ENCODE measurements at places on chromosomes 2 and 18.

DNA sequence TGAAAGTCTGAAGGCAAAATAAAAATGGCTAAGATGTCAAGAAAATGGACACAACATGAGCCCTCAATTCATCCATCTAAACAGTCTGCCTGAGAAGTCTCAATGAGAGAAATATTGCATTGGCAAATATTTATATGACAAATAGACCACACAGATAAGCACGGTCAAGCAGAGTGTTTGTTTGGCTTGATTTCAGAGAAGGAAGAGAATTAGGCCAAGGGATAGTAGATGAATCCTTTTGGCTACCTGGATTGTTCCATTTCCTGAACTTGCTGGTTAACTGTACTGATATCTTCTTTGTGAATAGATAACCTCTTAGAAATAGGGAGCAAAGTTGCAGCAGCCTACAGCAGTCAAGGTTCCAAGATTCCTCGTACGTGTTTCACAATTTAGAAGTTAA is 129.6 kb downstream of the RBMS1 start:
- DNase-seq, result no peak

DNA sequence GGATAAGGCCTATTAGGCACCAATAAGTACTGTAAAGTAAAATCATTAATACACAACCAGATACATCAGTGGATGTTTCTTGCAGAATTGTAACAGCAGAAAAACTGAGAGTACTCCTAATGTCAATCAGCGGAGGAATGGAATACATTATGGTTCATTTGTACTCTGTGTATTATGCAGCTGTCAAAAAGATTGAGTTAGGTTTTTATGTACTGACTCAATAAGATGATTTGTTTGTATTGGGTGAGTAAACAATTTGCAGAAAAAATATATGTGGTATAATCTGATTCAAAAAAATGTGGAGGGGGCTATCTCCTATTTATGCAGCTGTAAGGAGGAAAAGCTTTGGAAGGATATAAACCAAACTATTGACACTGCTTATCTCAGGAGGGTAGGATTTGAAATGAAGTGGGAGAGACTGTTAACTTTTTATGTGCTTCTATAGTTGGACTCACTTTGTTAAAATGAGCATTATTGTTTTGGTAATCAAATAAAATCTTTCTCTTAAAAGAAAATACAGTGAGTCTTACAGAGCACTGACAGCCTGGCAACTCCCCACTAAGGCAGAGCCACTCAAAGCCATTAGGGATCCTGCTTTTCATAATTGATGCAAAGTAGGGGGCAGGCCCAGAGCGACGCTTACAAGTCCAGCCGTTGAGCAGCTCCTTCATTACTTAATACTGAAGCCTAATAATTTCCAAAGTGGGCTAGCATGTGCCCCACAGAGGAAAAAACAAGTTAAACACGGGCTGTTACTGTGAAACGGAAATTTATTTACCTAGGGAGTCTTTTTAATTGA is 168.8 kb downstream of the PHLPP1 start:
- no peak for DNase-seq

- no peak for DNase-seq
Observed at GRCh38 chr2:64792300-64792699, 138.6 kb upstream of the SERTAD2 start.

DNA sequence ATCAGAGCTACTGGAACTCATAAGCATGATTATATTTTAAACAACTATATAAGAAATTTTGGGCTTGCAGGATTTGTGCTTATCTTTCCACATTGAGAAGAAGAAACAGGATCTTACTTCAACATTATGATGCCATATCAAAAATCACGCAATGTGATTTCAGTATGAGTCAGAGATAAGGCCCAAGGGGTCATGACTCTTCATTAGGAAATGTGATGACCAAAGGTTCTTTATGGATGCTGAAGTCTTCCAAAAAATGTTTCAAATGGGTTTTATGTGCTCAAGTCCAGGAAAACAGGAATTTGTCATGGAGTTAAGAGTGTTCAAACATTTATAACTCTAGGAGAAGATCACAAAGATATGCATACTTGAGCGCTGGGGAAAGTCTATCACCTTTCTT is 7.8 kb upstream of the SERPINB2 start:
- no peak for DNase-seq

GRCh38 chr2:119319593-119319992 is 47.0 kb downstream of the C2orf76 start:
- DNase-seq, result no peak

DNA sequence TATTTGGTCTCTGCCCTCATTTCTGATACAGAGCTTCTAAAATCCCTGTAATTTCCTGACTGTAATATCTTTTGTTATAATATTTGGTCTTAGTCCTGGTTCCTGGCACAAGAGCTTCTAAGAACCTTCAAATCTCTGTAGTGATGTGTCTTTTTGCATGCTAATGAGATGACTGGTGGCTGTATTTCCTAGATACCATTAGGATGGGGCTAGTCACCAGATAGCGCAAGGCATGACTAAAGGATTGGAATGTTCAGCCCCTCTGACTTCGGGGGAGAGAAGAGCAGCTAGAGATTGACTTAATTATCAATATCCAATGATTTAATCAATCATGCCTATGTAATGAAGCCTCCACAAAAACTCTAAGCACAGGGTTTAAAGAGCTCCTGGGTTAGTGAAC is 620.8 kb upstream of the ACVR2A start:
- DNase-seq, result no peak

DNA sequence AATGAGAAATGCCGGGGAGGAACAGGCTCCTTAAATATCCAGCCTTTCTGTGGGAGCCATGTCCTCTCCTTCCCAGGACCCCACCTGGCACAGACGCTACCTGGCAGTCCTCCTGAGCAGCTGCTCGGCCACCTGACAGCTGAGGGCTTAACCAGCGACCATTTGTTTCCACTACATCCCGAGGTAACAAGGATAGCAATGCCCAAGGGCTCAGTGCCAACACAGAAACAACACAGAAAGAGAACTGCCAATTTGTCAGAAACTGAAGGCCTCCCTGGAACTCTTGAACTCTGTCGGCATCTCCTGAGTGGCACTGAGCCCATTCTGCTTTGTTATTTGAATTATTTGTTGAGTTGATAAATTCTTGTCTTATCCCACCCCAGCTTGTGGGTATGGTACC is 122.2 kb upstream of the ARHGAP28 start:
- DNase-seq, result no peak

- no peak for DNase-seq
Observed at GRCh38 chr2:60998628-60999545, 18.6 kb upstream of the PEX13 start.

DNA sequence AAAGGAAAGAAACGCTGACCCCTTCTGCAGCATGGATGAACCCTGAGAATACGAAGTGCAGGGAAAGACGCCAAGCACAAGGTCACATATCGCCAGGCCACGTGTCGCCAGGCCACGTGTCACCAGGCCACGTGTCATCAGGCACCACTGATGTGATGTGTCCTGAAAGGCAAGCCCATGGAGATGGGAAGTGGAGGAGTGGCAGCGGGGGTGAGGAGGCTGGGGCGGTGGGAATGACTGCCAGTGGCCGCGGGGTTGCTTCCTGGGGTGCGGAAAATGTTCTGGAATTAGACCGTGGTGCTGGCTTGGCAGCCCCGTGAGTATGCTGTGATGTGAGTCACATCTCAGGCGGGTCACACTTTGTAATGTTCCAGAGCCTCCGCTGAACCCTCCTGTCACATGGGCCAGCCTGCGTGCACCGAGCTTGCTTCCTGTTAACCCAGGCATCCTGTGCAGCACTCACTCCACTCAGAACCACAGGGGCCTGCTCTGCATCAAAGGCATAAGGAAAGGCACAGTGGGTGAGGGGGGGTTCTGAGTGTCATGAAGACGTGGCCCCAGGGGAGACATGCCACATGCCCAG is 39.0 kb downstream of the SLC66A2 start:
- no peak for DNase-seq

GRCh38 chr2:11022064-11022463 is 110.3 kb downstream of the KCNF1 start:
- no peak for DNase-seq

DNA sequence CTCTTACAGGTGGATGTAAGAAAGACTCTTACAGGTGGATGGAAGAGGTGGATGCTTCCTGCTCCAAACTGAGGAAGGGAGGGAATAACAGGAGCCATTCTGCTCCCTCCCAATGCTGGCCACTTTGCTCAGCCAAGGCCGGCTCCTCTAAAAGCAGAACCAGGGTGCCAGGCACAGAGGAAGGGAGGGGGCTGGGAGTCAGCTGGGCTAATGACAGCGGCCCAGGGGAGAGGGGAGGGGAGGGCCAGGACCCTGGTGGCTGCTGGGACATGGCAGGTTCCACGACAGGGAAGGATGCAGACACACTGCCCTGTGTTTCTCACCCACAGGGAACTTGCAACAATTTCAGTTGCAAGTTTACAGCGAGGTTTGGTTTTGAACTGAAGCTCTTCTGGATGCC is 173.4 kb downstream of the ANAPC1 start:
- DNase-seq, result no peak

DNA sequence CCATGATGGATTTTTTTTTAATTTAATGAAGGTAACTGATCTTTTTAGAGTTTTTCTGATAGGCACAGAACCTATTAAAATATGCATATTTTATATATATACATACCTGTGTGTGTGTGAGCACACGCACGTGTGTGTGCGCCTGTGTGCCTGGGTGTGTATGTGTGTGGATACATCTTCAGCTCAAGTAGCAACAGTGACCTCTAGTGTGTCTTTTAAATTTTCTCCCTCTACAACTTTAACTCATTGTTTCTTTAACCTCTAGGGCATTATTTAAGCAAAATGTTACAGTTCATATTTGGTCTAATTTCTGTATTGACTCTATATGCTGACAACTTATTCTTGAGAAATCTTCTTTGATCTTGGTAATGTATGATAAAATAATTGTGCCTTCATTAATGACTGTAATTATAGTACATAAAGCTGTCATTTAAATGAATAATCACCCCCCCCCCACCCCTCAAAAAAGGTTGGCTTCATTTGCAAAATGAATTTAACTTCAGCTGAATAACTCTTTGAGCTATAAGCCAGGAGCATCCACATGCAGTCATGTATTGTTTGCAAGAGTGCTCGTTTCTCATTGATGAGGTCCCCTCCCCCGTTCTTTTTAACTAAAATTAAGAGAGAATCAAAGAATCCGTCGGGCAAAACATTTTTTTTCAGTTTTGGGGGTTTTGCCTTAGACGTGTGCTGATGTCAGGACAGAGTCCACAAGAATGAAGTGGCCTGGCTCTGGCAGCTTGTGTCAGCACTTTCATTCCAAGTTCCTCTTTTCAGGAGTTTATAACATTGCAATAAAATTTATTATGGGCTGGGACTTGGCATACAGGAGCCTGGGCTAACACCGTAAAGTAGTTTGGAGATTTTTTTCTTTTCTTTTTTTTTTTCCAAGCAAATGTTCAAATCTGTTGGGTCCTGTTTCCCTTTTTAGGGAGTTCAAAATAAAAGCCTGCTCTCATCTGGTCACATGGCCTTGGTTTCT is 80.0 kb downstream of the ETAA1 start:
- DNase-seq, result no peak

DNA sequence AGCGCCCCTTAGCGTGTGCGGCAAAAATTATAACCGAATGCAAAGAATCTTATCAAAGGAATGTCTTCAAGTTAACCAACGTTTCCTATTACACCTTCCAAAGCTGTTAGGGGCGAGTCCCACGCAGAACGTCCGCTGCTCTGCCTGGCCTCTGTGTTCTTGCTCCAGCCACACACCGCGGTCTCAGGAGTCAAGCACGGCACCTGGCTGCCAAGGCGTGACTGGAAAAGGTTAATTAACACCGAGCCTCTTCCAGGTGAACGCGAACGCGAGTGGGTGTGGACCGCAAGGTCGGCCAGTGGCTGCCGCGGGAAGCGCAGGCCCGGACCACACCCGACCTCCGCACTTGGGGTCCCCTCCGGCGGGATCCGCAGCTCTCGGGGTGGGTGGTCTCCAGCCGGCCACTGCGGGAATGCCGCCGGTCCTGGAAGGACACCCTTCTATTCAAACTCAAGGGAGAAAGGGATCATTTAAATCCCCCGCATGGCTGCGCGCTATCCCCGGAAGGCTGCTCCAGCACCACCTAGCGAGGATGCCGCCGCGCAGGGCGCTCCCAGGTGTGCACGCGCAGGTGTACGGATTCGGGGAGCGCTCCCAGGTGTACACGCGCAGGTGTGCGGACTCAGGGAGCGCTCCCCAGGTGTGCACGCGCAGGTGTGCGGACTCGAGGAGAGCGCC is 830 bp downstream of the CYB5A start:
- no peak for DNase-seq

GRCh38 chr2:226690461-226691024 is 109.1 kb downstream of the IRS1 start:
- DNase-seq, result no peak
